GM13977 (cell line): ENCODE measurements at places on chromosomes 4 and X.

- DNase-seq = no peak
Observed at GRCh38 chr4:18691431-18692200, 670.1 kb upstream of the LCORL start.

DNA sequence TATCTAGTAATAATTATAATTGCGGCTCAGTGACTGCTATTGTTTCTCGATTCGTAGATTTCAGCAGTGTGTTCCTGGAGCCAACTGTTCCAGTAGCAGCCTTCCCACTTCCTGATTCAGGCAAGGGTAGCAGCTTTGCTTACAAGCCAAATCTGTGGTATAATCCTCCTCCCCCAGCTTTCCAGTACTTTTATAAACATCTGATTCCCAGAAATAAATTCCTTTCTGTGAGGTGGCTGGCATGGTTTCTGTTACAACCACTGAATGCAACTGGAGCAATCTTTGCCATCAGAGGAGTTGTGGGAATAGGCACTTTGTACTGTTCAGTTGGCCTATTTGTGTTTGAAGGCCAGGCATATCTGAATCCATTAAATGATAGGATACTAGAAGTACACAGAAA is 80.0 kb downstream of the GLRA3 start:
- DNase-seq = no peak

GRCh38 chr4:3287271-3287971 is 5.4 kb upstream of the RGS12 start:
- no peak for DNase-seq

DNA sequence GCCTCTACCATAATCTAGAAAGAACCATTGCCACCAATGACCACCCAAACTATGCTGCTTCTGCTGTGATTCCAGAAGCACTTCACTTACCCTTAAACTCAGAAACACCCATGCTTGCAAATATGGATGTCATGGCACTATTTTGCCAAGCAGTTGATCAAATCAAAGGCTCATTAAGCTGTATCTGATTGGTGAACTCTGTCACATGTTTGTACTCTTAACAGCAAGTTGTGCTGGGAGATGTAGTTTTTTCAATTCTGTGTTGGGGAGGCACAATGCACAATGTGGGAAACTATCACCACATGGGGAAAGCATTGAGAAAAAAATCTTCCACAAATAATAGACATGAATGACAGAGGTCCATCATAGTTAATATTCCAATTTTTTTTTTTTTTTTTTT is 19.2 kb upstream of the SPCS3 start:
- no peak for DNase-seq

- no peak for DNase-seq
Observed at GRCh38 chrX:63993936-63994335, 208.9 kb upstream of the ARHGEF9 start.

- no peak for DNase-seq
Observed at GRCh38 chr4:77701121-77701520, 95.5 kb downstream of the CXCL13 start.

DNA sequence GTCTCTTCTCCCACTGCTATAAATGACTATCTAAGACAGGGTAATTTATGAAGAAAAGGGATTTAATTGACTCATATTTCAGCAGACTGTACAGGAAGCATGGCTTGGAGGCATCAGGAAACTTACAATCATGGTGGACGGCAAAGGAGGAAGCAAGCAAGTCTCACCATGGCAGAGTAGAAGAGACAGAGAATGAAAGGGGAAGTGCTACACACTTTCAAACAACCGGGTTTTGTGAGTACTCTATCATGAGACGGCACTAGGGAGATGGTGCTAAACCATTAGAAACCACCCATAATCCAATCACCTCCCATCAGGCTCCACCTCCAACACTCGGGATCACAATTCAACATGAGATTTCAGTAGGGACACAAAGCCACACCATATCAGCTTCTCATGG is 11.1 kb downstream of the UBE2NL start:
- DNase-seq = no peak

DNA sequence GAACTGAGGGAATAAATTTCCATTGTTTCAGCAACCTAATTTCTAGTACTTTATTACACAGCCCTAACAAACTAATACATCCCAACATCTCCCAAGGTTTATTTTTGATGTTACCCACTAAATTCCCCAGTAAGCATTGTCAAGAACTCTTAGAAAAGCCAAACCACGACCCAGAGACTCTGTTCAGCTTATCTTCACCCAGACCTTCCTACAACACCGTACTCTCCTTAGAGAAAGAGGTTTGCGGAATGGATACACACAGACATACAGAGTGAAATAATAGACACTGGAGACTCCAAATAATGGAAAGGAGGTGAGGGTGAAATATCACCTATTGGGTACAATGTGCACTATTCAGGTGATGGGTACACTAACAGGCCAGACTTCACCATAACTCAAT is 75.6 kb downstream of the LRBA start:
- DNase-seq = no peak

DNA sequence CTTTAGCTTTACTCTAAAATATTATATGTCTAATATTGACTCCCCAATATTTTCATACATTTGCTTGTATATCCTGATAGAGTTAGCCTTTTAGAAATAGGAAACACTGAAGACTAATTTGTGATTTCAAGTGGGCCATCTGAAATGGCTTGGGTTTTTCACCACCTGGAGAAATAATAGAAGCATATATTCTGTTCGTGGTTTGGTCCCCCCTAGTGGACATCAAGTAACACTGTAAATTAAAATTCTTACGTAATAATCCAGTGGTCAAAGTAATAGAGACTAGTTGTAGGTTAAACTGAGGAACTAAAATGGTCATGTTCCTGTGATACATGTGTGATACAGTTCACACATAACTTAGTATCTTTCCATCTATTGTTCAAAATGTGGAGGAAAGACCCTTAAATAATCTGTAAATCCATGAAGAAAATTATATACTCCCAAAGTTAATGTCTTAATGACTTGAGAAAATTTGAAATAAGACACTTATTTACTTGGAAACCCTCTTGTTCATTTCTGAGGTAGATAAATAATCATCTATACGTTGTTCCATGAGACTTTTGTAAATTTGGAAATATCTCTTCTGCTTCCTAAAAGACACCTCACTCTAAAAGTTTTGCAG is 79.8 kb upstream of the SMARCAD1 start:
- peak; percentile 25 for DNase-seq

GRCh38 chr4:80312124-80312523 is 23.4 kb upstream of the CFAP299 start:
- no peak for DNase-seq

GRCh38 chr4:173448103-173448502 is 49.2 kb upstream of the SCRG1 start:
- DNase-seq = no peak

GRCh38 chr4:54386042-54386669 is 157.1 kb downstream of the PDGFRA start:
- no peak for DNase-seq

- no peak for DNase-seq
Observed at GRCh38 chrX:72073633-72074032, 58.1 kb downstream of the RTL5 start.

- DNase-seq = no peak
Observed at GRCh38 chr4:112431158-112431557, 84.8 kb downstream of the NEUROG2 start.

- peak; percentile 73 for DNase-seq
Observed at GRCh38 chrX:130173190-130173895, 1.6 kb downstream of the RAB33A start.

- DNase-seq = no peak
Observed at GRCh38 chr4:75561789-75562188, 5.9 kb downstream of the ODAPH start.

GRCh38 chr4:3866813-3867129 is 100.6 kb downstream of the ADRA2C start:
- DNase-seq = no peak

- no peak for DNase-seq
Observed at GRCh38 chr4:121358473-121358872, 22.3 kb downstream of the QRFPR start.

- no peak for DNase-seq
Observed at GRCh38 chr4:72357908-72358307, 211.1 kb downstream of the ADAMTS3 start.

- DNase-seq = peak; percentile 78
Observed at GRCh38 chr4:169269916-169270809, 593 bp downstream of the SH3RF1 start.

DNA sequence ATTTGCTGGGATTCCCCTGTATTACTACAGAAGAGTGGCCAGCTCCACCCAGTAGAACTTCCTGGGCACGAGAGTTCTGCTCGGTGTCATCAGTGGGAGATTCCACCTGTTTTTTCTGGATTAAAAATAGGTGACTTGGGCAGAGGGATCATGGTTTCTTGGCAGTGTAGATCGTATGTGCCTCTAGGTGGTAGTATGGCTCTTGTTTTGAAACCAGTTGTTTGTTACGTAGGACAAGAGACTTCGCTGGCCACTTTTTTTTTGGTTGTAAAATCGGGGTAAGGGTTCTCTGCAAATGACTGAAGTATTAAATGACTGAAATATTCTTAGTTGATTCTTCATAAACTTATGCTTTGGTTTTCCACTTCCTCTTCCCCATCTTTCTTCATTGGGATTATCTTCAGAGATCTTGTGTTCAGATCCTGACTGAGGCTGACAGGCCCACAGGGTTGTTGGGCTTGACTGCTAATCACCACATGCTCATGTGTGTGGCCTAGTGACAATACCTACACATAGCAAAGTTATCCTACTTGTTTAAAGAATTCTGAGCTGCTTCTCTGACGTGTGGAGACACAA is 43.8 kb upstream of the WDR1 start:
- no peak for DNase-seq

DNA sequence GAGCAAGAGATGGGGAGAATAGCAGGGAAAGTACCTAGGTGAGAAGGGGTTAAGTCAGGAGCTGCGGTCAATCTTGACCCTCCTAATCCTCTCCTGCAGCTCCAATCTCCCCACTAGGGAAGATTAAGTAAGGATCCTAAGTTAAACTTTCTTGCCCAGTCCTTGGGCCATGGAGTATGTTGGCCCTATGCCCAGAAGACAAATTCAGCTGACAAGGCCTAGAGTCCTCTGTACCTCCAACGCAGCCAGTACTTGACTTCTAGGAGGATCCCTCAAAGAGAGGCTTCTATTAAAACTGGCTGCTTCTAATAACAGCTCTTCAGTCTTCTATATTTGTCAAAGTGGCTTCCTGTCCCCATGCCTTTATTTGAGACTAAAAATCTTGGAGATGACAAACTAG is 1.4 kb downstream of the CLDN2 start:
- DNase-seq = no peak

DNA sequence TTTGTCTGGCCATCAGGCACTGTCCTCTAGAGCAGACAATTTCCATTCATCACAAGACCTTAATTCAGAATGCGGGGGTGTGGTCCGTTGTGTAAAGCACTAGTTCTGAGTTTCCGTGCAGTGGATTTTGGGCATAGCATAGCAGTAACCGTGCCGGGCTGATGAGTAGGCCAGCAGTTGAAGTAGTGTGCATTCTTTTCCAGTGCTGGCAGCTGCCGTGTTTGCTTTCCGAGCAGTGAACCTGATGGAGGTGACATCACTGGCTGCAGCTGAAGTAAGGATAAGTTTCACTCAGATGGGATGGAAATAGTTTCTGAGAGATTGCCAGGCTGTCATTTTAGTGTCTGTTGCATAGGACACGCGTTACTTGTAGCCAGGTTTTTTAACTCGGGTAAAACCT is 107.0 kb upstream of the STIM2 start:
- no peak for DNase-seq

- no peak for DNase-seq
Observed at GRCh38 chr4:36029951-36030350, 214.4 kb downstream of the ARAP2 start.
